ENCODE measurements at places on chromosomes 3 and 15. TPM values are rescaled to one million over a fixed set of nuclear protein-coding genes. Genes with fewer than 3 reads are reported as not detected.

CELSR3 gene
- 162 TPM for total RNA-seq

FAM227B gene
- 3.2 TPM for total RNA-seq

NAA80 gene
- 13.3 TPM for total RNA-seq

HTR3E gene
- not detected for total RNA-seq

PSTPIP1 gene
- 12.4 TPM for total RNA-seq

DNA sequence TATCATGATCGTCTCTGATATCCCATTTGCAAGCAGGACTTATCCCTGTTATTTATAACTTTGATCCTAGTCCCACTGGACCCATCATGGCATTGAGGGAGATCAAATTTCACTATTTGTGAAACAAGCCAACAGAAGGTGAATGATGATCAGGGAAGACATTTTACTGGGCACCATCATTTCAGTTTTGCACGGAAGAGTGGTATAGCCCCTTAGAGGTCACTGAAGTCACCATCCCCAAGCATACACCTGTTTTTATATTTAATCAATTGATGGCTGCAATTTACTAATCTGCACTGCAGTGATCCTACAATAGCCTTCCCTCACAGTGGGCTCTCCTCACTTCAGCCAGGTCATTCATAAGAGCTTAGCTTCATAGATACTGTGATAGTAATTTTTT is 132.4 kb downstream of the FHIT start:
- peaks cover 5% of the 10 kb centered on the region for H3K36me3 ChIP-seq
- no peak overlapping the region for H3K4me3 ChIP-seq
- no peaks in the 10 kb centered on the region for H3K27me3 ChIP-seq

GRCh38 chr3:116038968-116039650 is 406.2 kb downstream of the LSAMP start:
- H3K27me3 ChIP-seq: no peaks in the 10 kb centered on the region
- DNase-seq: no peak
- H3K4me1 ChIP-seq: peaks cover 39% of the 10 kb centered on the region

DNA sequence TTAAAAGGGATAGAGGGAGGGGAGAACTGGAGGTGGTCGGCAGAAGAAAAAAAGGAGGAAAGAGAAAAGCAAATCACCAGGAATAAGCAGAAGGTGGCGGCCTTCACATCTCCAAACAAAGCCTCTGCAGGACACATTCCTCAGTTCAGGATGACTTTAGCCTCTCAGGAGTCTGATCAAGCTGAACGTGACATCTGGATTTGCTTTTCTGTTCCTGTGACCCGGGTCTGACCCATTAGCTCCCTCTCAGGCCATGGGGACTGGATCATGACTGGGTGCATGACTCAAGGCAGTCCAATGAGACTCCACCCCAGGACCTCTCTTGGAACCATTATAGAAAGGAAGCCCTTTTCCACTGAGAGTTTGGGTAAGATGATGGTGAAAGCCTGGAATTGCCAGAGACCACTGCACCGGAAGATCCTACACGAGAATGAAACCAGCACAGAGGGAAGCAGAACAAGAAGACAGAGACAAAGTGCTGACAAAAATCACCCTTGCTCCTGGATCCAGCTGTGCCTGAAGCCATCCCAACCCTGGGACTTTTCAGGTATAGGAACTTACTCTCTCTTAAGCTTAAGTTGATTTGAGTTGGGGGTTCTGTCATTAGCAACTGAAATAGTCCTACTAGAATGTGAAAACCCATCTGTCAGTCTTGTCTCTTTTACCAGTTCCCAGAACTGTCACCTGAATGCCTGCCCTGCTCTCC is 45.4 kb upstream of the RAD18 start:
- H3K36me3 ChIP-seq: peaks cover 9% of the 10 kb centered on the region
- H3K4me3 ChIP-seq: no peak overlapping the region
- no peak for DNase-seq
- H3K27me3 ChIP-seq: peaks cover 8% of the 10 kb centered on the region
- peak overlapping the region; percentile 73 for H3K27ac ChIP-seq

GRCh38 chr3:72887705-72888545 is at the start of gene GXYLT2:
GXYLT2 (plus strand) TSS chr3:72888046; CDS start chr3:72888234, 188 bp downstream.
- peak within 1 kb of the TSS; percentile 85 for H3K4me3 ChIP-seq
- peaks cover 1% of the 10 kb centered on the region for H3K27me3 ChIP-seq
- H3K4me1 ChIP-seq: peaks cover 27% of the 10 kb centered on the region
- H3K27ac ChIP-seq: peak within 1 kb of the TSS; percentile 59

DNA sequence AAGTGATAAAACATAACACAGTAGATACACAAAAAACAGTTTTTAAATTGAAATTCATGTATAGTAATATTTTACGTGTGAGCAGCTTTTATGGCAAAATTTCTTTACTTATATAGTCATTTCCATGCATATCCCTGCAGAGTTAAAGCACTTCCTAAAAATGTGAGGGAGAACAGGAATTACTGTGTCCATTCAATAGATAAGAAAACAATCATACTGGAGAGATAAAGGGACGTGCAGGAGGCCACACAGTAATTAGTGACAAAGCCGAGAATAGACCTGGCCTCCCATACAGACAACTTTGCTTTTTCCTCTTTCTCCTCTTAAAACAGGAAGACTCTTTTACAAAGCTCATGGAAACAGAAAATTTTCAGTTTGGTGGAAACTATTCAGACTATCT is 247.5 kb downstream of the CDIN1 start:
- no peak overlapping the region for H3K27ac ChIP-seq
- H3K36me3 ChIP-seq: peaks cover 7% of the 10 kb centered on the region
- no peaks in the 10 kb centered on the region for H3K4me1 ChIP-seq
- H3K4me3 ChIP-seq: no peak overlapping the region
- no peak for DNase-seq

DNA sequence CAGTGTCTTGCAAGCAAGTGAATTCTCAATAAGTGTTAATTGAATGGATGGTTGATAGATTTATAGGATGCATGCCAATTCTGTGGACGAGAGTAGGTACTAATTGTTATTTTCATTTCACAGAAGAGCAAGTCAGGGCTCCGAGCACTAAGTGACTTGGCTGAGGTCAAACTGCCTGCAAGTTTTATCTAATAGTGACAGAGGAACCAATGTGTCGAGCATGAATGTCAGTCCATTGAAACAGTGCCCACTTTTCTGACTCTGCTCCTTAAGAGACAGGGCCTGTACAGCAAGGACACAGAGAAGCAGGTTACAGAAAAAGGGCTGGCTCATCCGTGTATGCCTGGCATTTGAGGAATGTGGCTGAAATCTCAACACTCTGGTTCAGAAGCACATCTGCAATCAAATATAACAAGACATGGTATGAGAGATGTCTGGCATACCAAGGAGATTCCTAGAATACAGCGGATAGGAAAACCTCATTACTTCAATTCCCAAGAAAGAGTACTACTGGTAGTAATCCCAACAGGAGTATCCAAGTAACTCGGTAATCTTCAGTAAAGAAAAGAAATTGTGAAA is 6.0 kb upstream of the B3GNT5 start:
- H3K27ac ChIP-seq: no peak overlapping the region
- H3K36me3 ChIP-seq: no peaks in the 10 kb centered on the region

- H3K27ac ChIP-seq: no peak overlapping the region
- peaks cover 12% of the 10 kb centered on the region for H3K27me3 ChIP-seq
- no peaks in the 10 kb centered on the region for H3K36me3 ChIP-seq
Observed at GRCh38 chr15:73957276-73957675, 31.0 kb downstream of the LOXL1 start.

- H3K4me3 ChIP-seq: no peak overlapping the region
- DNase-seq: no peak
- H3K36me3 ChIP-seq: no peaks in the 10 kb centered on the region
Observed at GRCh38 chr15:37995461-37996347, 61.3 kb downstream of the TMCO5A start.

All from glutamatergic neuron (in vitro differentiated cells).